ENCODE measurements at places on chromosomes 7 and 10. TPM values are rescaled to one million over a fixed set of nuclear protein-coding genes. Genes with fewer than 3 reads are reported as not detected.

GRCh38 chr7:80449836-80450235, 62.0 kb downstream of the GNAT3 start:
- no peak for DNase-seq

DNA sequence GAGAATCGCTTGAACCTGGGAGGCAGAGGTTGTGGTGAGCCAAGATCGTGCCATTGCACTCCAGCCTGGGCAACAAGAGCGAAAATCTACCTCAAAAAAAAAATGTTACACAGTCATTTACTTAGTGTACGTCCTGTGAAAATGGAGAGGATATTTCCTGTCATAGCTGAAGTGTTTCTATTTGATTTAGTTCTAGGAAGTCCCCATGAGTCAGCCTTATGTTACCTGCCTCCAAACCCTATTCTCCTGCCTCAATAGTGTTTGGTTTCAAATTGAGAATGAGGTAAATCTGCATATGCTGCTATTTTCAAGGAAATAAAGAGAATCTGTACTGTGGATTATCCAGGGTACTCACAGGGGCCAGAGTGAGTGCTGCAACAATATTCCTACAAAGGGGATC, 1284.5 kb upstream of the AUTS2 start:
- no peak for DNase-seq

DNA sequence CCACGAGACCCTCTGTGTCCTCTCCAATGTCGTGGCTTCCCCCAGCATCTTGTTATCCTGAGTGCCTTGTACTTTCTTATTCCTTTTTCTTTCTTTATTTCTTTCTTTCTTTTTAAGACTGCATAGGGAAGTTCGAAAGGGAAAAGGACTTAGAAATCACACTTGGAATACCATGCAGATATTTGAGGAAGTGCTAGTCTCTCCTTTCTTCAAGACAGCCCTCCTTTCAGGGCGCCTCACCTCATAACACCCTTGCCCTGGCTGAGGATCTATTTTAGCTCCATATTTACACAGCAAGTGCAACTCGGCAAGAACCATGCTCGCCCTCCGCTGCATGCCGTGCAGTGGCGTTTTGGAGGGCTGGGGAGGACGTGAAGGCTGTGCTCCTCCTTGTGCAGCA, 232.3 kb upstream of the GLI3 start:
- DNase-seq = no peak

DNA sequence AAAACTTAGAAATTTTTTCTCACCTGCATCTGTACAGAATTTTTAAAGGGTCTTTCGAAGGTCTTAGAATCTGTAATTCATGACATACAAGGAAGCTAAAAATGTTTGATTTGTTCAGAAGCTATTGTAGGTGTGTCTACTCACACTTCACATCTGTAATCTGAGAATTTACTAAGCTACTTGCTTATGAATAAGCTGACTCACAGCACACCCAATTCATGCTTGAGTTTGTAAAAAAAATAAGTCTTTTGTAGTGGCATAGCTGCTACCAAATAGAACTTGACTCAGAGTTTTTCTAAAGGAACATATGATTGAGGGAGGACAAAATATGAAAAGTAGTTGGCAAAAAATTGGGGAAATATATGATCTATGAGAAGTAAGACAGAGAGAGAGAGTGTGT, 12.7 kb upstream of the AGR2 start:
- no peak for DNase-seq

The PLAC9 gene
- polyA plus RNA-seq = 0.81 TPM

The AIFM2 gene
- polyA plus RNA-seq = 0.68 TPM

DNA sequence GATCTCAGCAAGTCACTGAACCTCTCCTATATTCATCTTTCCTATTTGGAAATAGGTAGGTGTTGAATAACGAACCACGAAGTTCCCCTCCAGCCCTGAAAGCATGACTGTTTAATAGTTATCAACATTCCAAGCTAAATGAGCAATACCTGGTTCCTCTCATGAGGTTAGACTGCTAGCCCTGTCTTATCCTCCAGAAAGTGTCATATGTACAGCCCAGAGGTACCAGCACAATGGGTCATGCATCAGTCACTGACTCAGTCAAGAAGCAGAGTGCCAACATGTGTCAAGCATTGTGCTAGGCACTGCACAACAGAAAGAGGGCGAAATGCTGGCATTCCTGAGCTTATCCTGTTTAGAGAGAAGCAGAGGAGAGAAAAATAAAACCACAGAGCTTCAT, 70.0 kb downstream of the AMPH start:
- no peak for DNase-seq

DNA sequence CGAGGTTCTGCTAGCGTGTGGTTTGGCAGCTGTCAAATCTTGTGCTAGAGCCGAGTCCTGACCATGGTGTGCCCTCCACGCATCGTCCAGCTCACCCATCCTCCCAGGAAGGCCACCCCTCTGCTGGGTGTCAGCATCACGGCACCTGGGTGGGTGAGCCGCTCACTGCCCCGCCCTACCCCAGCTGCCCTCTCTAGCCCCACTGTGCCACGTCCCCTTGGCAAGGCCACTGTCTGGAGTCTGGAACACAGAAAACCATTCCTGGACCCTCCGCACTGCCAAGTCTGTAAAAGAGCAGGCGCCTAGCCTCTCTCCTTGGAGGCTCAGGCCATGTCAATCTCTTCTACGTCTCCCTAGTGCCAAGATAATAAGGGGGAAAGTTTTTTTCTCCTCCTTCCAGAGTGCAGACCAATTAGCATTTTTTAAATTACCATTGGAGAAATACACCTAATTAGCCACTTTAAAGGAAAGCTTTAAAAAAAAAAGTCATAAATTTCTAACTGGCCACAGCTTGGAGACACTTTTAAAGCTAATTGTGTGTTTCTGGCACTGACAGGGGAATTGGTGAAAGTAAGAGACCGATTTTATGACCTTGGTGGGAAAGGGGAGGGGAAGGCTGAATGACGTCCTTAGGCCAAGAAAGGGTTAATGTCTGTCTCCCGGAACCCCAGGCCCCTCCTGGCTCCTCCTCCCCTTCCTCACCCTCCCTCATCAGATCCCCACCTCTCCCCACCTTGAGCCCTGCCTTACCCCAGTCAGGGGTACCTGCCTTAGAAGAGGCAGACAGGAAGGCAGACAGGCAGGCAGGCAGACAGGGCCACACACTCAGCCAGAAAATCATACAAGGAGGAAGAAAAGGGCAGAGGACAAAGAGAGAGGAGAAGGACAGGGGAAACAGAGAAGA, 151.2 kb downstream of the PLXNA4 start:
- DNase-seq = no peak

The IFIT1B gene
- polyA plus RNA-seq = not detected

GRCh38 chr7:148903504-148903903, 19.4 kb upstream of the EZH2 start:
- DNase-seq = no peak

GRCh38 chr7:117048114-117048866, 95.0 kb downstream of the ST7 start:
- peak; percentile 5 for DNase-seq

DNA sequence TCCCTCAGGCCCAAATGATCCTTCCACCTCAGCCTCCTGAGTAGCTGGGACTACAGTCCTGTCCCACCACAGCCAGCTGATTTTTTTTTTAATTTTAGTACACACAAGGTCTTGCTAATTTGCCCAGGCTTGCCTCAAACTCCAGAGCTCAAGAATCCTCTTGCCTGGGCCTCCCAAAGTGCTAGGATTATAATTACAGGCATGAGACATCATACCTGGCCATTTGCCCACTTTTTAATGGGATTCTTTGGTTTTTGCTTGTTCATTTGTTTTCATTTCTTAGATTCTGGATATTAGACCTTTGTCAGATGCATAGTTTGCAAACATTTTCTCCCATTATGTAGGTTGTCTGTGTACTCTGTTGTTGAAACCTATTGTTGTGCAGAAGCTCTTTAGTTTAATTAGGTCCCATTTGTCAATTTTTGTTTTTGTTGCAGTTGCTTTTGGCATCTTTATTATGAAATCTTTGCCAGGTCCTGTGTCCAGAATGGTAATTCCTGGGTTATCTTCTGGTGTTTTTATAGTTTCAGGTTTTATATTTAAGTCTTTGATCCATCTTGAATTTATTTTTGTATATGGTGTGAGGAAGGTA, 95.2 kb downstream of the GLCCI1 start:
- DNase-seq = no peak

- no peak for DNase-seq
These were observed 17.0 kb downstream of the IL15RA start for GRCh38 chr10:5960070-5960972.

DNA sequence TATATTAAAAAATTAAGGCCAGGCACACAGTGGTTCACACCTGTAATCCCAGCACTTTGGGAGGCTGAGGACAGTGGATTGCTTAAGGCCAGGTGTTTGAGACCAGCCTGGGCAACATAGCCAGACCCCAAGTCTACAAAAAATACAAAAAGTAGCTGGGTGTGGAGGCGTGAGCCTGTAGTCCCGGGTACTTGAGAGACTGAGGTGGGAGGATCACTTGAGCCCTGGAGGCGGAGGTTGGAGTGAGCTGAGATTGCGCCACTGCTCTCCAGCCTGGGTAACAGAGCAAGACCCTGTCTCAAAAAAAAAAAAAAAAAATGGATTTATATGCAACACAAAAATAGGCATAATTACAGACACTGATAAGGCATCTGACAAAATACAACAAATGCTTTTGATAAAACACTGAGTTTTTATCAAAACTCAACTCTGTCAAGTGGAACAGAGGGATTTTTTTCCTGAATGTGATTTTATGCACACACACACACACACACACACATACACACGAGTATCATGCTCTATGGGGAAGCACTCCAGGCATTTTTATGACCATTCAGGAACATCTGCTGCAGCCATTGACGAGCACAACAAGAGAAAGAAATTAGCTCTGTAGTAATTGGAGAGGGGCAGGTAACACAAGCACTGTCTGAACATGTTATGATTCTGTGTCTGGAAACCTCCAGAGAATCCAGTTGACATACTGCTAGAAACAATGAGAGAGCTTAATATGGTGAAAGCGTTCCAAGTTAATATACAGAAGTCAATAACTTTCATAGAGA, 193.1 kb downstream of the WDR37 start:
- no peak for DNase-seq

GRCh38 chr7:2582006-2582735, 23.4 kb downstream of the IQCE start:
- no peak for DNase-seq

DNA sequence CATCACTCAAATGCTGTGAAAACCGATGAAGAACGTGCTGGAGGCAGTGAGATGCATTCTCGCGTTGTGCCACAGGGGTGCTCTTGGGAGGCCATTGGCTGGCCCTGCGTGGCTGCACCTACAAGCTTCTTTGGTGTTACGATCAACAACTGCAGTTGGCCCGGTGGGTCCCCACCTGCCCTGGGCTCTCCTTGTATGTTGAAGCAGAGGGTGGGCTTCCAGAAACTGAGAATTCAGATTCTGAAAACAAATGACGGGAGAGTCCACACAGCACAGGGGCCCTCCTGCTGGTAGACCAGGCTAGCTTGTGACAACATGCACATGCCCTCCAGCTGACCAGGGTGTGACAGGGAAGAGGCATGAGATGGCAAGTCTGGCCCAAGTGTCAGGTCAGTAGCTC, 23.7 kb upstream of the DDC start:
- DNase-seq = no peak

- no peak for DNase-seq
These were observed 378.0 kb upstream of the PODXL start for GRCh38 chr7:131934452-131934851.

DNA sequence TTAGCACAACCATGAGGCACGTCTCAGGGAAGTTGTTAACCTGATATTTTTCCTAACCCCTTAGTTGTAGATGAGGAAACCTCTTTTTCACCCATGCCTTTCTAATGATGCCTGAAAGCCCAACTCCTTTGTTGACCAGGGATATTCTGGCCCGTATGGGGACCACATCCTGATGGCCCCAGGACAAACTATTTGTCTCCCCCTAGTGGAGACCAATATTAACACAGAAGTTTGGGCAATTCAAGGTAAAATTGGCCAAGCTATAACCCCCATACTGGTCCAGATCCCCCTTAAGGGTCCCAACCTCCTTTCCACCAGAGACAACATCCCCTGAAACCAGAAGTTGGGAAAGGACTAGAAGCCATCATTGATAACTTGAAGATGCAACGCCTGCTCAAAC, 893.3 kb downstream of the SORCS1 start:
- no peak for DNase-seq

The TDRD1 gene
- 0.05 TPM for polyA plus RNA-seq

DNA sequence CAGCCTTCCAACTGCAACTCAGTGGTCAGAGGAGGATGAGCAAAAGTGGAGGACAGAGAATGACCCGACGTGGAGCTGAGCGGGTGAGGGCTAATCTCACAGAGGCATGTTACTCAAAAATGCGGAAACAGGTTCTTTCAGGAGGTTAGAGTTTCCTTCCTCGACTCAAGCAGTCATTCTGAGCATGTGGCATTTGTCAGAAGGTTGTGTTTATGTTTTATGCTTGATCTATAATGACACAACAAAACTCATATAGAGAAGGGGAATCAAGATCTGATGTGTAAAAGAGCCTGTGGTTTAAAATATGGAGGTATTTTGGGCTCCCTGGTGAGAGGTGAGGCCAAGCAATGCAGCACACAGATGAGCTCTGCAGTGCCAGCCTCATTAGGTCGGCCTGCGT, 311.4 kb downstream of the ADARB2 start:
- no peak for DNase-seq

- DNase-seq = no peak
These were observed 18.3 kb downstream of the CALHM2 start for GRCh38 chr10:103433858-103434257.

GRCh38 chr10:62852961-62853702, 37.0 kb upstream of the EGR2 start:
- DNase-seq = peak; percentile 41

GRCh38 chr10:101272229-101272868, 43.1 kb upstream of the LBX1 start:
- peak; percentile 49 for DNase-seq

- DNase-seq = peak; percentile 92
These were observed 59.2 kb downstream of the CDHR3 start for GRCh38 chr7:106022193-106022821.

DNA sequence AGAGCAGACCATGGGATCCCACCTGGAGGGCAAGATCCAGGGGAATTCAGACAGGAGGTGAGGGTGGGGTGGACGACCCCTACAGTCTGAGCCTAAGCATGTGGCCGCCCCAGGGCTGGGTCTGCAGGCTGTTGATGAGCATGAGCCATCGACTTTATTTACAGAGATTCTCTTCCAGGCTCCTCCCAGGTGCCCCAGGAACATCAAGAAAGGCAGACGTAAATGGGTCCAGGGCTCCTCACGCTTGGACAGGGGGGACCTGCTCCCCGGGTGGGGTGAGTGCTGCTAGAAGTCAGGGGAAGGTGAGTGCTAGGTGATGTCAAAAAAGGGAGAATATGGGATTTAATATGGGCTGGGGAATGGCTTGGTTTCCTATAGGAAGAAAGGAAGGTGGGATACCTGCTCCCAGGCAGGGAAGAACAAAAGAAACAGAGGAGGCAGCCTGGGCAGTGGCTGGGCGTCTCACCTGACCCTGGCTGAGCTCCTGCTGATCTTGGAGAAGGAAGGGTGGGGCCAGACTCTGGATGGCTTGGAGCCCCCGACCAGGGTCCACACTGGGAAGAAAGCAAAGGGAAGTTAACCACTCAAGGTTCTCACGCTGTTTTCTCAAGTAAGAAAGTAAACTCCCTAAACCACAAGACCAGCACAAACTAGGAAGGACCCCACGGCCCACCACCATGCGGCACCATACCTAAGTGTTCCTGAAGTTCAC, 162.1 kb upstream of the SHH start:
- DNase-seq = no peak

The SPAG6 gene
- not detected for polyA plus RNA-seq

The LYZL2 gene
- polyA plus RNA-seq = not detected

Measured in CD4-positive, alpha-beta memory T cell (primary cell).